ENCODE measurements at places on chromosomes 6 and 20. TPM values are rescaled to one million over a fixed set of nuclear protein-coding genes. Genes with fewer than 3 reads are reported as not detected.

- no peak for DNase-seq
Measured at GRCh38 chr6:142842418-142843261, 102.3 kb downstream of the HIVEP2 start.

- DNase-seq, result no peak
Measured at GRCh38 chr6:111499269-111499793, 16.3 kb upstream of the REV3L start.

GRCh38 chr6:110125361-110125760, 54.1 kb downstream of the WASF1 start:
- no peak for DNase-seq

- no peak for DNase-seq
Measured at GRCh38 chr6:121305957-121306607, 28.2 kb downstream of the TBC1D32 start.

The HLA-DOB gene
- polyA plus RNA-seq, result 0.31 TPM

- DNase-seq, result no peak
Measured at GRCh38 chr6:70620746-70621145, 46.9 kb upstream of the SMAP1 start.

The DDO gene
- polyA plus RNA-seq, result 1.6 TPM

GRCh38 chr20:48163505-48163904, 378.2 kb upstream of the SULF2 start:
- no peak for DNase-seq

GRCh38 chr6:43763812-43764522, 6.0 kb upstream of the VEGFA start:
- no peak for DNase-seq

DNA sequence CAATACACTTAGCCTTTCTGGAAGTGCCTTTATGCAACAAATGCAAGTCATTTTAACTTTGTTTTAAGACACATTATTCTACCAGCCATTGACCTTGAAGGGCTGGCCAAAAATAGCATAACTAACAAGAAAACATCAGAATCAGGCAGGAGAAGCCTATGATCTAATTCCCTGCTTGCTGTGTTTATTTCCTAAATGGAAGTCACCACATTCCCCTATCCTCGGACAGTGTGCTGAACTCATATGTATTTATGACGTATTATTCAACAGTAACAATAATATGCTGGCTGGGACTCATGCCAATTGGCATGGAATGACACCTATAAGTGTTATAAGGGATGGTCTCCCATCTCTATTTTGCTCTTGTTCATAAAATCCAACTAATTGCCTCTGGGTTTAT, 140.7 kb downstream of the MAP3K7 start:
- no peak for DNase-seq

The FABP7 gene
- 26.0 TPM for polyA plus RNA-seq

DNA sequence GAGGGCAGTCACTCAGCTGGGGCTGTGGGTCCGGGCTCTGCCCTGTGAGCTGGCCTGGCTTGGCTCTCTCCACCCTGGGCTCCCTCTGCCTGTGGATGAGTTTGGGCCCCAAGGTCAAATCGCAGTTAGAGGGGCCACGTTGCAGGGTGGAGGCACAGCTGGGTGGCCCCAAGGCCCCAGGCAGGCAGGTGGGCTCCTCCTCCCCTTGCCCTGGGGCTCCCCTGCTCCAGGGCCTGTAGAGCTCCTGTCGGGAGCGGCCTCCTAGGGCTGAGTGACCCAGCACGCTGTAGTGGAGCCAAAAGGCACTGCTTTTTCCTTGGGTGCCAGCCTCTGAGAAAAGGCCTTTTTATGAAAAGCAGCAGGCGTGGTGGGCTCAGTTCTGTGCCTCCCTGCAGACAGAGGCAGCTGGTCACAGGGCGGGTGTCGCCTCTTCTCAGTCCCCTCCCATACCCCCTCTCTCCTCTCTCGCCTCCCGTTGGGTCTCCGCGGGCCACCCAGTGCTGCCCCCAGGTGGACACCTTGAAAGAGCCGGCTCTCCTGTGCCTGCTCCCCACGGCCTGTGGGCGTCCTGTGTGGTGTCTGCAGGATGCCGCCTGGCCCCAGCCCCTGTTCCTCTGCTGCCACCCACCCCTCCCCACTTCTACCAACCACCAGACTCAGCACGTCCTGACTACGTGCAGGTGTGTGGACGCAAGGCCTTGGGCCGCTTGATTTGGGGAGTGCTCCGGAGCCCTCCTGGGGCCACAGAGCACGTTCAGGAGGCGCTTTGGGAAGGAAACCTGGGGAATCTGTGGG, 13.2 kb downstream of the SS18L1 start:
- peak; percentile 37 for DNase-seq

DNA sequence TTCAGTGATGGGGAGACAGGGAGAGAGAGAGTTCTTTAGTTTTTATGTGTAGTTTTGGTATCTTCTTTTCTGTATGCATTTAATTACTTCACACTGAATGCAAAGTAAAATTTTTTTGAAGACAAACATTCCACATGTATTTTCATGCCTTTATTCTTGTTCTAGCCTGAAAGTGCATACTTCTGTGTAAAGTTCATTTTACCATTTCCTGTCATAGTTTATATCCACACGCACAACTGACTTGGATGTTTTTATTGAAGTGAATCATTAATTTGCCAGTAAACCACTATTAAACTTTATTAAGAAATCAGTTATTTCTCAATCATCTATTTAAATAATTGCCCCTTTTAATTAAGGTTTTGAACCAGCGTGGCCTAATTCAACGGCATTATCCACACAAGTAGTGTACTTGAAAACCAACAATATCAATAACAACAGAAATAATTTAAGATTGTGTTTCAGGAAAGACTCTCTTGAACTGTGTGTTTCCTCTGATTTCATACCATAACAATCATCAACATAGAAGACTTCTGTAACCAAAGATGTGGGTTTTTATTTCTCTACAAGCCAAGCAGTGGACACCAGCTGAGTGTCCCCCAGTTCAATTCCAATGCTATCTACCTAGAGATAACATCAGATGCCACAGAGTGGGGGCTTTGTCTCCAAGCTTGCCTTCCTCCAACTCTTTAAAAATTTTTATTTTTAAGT, 512.7 kb upstream of the JAG1 start:
- DNase-seq, result no peak

The THEMIS gene
- 0.11 TPM for polyA plus RNA-seq

- DNase-seq, result no peak
Measured at GRCh38 chr6:79812195-79812594, 135.2 kb downstream of the ELOVL4 start.

The EEF1A2 gene
- 0.61 TPM for polyA plus RNA-seq

The PGC gene
- 6.4 TPM for polyA plus RNA-seq

The NCOA7 gene
- polyA plus RNA-seq, result 14.1 TPM

The DDRGK1 gene
- polyA plus RNA-seq, result 38.9 TPM

The GMNN gene
- 36.1 TPM for polyA plus RNA-seq

GRCh38 chr20:1894951-1895673, at the start of gene SIRPA:
Gene SIRPA, plus strand, starts transcription at chr20:1895407. Its CDS starts 41 bp downstream, at chr20:1895448.
- DNase-seq, result peak; percentile 74

GRCh38 chr6:155067956-155068615, 73.0 kb downstream of the TIAM2 start:
- no peak for DNase-seq

The PNPLA1 gene
- 0.13 TPM for polyA plus RNA-seq

DNA sequence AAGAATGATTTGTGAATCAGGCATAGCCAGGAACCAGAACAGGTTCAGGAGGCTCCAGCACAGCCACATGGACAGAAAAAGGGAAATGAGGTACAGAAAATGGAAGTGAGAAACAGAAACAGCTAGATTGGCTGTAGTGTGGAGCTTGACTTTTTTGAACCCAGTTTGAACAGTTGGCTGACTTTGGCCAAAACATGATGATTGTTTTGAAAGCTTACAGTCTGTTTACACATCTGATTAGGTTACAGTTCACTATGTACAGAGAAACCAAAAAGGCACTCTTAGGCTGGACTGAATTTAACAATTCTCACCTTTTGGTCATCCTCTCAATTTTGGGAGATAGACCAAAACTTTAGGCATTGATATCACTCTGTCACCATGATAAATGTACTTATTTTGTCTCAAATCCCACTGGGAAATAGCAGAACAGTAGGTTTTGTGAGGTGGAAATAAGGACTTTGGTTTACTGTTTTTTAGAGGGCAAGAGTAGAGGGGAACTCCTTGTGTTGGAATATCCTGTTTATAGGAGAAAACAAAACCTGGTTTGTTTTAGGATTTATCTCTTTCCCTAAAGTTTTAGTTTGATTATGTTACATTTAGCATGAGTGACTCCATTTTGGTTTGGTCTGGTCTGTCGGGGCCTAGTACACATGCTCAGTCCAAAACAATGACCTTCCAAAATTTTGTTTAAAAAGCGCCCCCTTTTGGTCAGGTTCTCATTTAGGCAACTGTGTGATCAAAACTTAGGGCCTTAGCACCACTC, 123.1 kb downstream of the OLIG3 start:
- DNase-seq, result no peak
